ENCODE measurements at places on chromosomes 2 and 18.
A peak's percentile ranks its signal among the peaks of the same experiment; 100 is the strongest.

- no peak for DNase-seq
These were observed 24.7 kb upstream of the DARS1 start for GRCh38 chr2:136010126-136010525.

- DNase-seq: no peak
These were observed 123.1 kb downstream of the LRRTM4 start for GRCh38 chr2:77398970-77399600.

GRCh38 chr18:49846361-49846662 is 33.0 kb upstream of the ACAA2 start:
- no peak for DNase-seq

DNA sequence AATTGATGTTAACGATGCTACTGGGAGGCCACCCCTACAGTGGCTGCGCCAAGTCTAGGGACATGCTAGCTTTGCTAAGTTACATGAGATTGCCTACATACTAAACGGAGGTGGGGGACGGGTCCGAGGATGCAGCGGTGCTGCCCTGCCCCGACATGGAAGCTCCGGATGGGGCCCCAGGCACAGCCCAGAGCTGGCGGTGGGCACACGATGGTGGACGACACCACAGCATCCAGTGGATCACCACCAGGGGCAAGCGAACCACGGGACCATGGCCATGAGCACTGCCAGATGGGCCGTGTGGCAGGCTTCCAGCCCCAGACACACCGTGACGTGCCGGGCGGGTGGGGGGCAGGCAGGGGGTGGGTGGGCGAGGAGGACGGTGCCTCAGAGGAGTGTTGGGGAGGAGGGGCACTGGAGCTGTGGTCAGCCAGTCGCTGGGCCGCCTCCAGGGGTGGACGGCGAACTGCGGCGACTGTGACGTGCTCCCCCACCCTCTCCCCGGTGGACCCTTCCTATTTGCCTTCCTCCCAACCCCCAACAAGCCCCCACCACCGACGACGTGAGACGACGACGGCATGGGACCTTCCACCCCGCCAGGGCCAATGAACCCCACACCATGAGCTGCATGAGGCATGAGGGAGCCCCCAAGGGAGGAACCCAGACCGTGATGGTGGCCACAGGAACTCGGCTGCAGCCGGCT is 90.6 kb upstream of the ANKRD30BL start:
- no peak for DNase-seq

- no peak for DNase-seq
These were observed 17.5 kb downstream of the C1D start for GRCh38 chr2:68045342-68045741.

DNA sequence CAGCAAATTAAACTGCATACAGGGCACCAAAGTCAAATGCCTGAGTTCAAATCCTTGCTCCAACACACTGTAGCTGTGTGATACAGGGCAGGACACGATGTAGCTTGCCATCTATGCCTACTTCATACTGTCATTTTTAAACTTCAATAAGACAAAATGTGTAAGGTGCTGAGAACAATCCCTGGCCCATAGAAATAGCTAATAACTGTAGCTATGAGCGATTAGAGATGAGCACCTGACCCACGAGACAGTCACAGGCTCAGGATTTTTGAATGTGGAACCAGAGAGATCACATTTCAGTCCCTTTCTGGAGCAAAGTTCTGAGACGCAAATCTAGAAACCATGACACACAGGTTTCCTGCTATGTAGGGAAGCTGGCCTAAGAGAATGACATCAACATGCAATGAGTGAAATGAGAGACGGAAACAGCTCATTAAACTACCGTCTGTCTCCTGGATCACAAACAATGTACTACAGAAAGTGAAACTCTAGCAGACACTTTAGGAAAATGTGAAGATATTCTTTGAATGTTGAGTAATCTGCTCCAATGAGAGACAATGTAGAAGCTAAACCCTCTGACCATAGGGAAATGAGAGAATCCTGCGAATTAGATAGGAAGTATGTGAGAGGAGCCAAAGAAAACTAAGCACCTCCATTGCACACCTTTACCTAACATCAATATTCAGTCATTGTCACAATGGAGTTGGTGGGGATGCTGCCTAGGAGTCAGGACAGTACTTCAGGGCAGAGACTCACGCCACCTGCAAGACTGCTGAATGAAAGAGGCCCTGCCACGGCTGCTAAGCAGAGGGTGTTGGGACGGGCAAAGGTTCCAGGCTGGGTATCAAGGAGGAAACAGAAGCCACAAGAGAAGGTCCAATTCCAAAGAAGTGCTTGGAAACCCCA is 25.5 kb downstream of the B4GALT6 start:
- peak; percentile 12 for DNase-seq

- no peak for DNase-seq
These were observed 13.2 kb upstream of the CD302 start for GRCh38 chr2:159811232-159811631.

DNA sequence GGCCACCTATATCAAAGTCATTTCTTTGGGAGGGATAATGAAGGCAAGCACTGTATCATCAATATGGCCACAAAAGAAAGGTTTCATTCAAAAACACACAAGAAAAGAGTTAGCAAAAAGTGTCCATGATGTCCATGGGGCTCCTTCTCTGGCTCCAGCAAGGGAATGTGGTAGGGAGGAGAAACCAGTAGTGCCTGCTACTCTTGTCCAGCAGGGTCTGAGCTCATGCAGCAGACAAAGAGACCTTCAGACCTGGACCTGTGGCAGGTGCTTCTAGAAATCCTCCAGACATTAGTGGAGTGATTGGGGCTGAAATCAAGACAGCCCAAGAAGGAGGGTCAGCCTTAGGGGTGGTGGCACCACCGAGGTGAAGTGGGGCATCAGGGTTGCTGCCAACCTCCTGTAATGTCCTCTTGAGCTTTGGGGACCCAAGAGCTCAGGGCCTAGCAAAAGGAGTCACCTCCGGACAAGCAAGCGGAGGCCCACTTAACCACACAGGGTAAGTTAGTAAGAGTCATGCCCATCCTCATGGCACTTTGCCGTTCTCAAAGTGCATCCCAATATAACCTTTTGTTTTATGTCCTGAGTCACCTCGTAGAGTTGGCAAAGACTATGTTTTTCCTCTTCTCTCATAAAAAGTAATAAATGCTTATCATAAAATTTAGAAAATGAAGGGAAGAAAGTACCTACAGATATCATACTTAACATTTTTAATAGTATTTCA is 112.6 kb upstream of the YPEL5 start:
- DNase-seq: no peak

GRCh38 chr2:101560780-101561315 is 85.9 kb upstream of the RFX8 start:
- DNase-seq: no peak
